ENCODE measurements at places on chromosomes 3 and 15. TPM values are rescaled to one million over a fixed set of nuclear protein-coding genes. Genes with fewer than 3 reads are reported as not detected.

The CPLX3 gene
- not detected for total RNA-seq

The PLSCR4 gene
- total RNA-seq, result 107 TPM

The ANKRD63 gene
- 0.28 TPM for total RNA-seq

The IFT80 gene
- 10.5 TPM for total RNA-seq

The COL6A6 gene
- 1.4 TPM for total RNA-seq

The FOXL2NB gene
- 22.7 TPM for total RNA-seq

The TM4SF18 gene
- total RNA-seq, result 35.5 TPM

The PSTPIP1 gene
- total RNA-seq, result 4.7 TPM

The GHSR gene
- total RNA-seq, result not detected

The GRK7 gene
- not detected for total RNA-seq

The TEX9 gene
- 33.4 TPM for total RNA-seq

The PDCD7 gene
- total RNA-seq, result 28.8 TPM

DNA sequence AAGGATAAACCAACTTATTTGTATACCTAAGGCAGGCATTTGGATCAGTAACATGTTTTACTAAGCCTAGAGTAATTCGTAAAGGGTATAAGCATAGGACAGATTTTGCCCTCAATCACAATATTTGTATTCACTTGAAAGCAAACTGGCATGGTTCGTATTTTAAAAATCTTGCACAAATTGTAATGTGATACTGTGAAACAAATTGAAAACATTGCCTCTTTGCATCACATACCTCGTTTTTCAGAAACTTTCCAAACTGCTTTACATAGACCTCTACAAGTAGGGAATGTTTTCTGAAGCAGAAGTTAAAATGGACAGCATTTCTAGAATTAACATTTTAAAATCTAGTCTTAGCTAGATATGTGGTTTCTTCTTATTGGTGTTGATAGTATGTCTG, 11.6 kb downstream of the KBTBD8 start:
- DNase-seq, result no peak

GRCh38 chr3:13108861-13109260, 35.6 kb upstream of the IQSEC1 start:
- DNase-seq, result no peak

DNA sequence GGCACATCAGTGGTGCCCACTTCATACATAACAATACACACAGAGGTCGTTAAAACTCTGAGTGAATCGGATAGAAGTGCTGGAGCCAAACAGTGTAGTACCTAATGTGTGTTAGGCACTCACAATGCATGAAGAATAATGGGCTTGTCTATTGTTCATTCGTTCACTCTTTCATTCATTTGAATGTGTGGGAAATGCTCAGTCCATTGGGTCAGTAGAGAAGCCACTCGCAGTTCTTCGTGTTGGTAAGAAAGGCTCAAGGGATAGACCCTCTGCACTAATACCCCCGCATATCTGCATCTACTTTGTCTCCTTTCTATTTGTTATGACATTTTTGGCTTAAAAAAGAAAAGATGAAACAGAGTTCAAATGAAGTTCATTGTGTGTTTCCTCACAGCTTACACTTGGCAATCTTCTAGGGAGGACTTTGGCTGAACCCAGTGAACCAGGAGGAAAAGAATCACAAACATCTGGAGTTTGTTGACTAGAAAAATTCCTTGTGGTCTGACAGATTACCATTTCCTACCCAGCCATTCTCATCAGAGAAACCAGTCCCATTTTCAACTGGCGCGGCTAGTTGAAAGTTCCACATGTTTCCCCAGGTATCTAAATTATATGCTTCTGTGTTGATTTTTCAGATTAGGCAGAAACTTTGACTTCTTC, 32.8 kb upstream of the MFSD1 start:
- DNase-seq, result peak; percentile 63

GRCh38 chr15:98003996-98004395, 43.5 kb downstream of the ARRDC4 start:
- DNase-seq, result no peak

DNA sequence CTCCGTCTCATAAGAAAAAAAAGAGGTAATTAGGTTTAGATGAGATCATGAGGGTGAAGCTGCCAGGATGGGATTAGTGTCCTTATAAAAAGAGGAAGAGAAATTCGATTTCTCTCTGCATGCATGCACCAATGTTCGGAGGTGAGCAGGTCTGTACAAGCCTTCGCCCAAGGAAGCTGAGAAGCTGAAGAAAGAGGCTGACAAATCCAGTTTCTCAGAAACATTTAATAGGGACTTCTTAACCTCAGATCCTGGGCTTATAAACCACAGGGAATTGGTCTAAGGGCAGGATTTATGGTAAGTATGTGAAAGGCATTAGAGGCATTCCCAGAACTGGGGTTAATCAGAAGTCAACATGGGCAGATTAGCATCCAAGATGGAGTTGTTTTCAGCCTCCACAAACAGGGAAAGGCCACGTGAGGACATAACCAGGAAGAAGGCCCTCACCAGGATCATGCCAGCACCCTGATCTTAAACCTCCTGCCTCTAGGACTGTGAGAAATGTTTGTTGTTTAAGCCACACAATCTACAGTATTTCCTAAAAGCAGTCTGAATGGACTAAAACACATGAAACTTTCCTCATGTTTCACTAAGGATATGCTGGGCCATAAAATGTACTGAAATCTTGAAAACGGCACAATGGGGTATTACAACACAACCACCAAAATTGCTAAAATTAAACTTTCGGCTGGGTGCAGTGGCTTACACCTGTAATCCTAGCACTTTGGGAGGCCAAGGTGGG, 11.3 kb downstream of the SHISA5 start:
- no peak for DNase-seq

DNA sequence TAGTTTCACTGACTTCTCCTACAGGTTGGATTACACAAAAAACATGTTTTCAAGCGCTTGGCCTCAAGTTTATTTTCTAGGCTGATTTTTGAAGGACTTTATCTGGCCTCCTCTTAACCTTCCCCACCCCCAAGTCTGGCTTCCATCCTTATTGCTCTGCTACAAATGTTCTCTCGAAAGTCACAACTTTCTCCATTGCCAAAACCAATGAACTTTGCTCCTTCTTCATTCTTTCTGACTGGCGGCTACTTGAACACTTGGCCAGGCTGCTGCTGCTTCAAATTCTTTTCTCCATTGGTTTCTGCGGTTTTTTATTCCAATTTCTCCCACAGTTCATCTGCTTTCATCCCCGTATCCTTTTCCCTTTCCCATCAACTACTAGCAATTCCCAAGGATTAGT, 106.6 kb downstream of the TOP2B start:
- peak; percentile 31 for DNase-seq

- DNase-seq, result no peak
These were observed 207.7 kb downstream of the NAALADL2 start for GRCh38 chr3:175066617-175067415.

DNA sequence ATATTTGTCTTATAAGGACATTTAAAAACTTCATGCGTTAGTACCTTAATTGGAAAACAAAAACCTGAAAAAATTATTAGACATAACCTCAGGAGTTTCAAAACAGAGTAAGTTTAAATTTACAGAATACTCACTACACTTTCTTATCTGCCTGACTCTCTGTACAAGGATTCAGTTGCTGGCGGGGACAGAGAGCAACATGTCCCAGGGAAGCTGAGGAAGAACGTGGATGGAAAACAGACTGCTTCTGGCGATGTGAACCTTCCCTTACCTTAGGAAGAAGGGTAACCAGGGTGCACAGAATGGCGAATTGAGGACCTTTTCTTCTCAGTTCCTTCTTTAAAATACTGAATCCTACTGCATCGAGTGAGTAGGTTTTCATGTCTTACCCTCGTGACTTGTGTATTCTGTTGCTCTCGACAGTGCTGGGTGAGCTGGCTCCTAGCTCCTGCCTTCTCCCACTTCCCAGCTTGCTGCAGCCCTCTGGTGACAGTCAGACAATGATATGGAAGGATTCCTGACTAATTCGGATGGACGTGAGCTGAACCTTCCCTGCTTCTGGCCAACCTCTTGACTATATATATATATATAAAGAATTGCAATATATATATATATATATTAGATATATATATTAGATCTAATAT, 178.2 kb downstream of the PDZRN3 start:
- DNase-seq, result no peak

DNA sequence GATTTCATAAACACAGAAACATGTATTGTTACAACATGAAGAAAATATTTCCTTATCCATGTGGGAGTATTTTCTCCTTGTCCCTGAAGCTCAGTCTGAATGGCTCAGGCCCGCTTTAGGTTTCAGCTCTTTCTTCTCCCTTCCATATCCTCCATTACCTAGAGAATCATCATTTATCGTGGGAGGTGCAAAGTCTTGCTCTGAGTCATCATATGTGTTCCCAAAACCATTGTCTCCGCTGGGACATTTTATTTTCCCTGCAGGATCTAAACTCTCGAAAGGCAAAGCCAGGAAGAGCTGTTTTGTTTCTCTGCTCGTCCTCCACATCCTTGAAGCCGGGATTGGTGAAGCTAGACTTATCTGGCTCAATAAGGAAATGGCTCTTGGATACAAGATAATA, 571.2 kb downstream of the EDEM1 start:
- DNase-seq, result no peak

- no peak for DNase-seq
These were observed 321.6 kb upstream of the EPHA3 start for GRCh38 chr3:88785841-88786240.

GRCh38 chr3:66483409-66483906, 17.4 kb downstream of the LRIG1 start:
- DNase-seq, result no peak

- DNase-seq, result no peak
These were observed 185.0 kb upstream of the PRICKLE2 start for GRCh38 chr3:64410226-64410625.
